ENCODE measurements at places on chromosomes 7 and 10.
A peak's percentile ranks its signal among the peaks of the same experiment; 100 is the strongest.

GRCh38 chr10:17212802-17213221 lies 11.3 kb upstream of the TRDMT1 start:
- DNase-seq, result no peak

GRCh38 chr7:22251281-22251680 lies 105.7 kb downstream of the RAPGEF5 start:
- DNase-seq, result no peak

- no peak for DNase-seq
These were observed 134.0 kb upstream of the SEMA3D start for GRCh38 chr7:85320699-85321476.

DNA sequence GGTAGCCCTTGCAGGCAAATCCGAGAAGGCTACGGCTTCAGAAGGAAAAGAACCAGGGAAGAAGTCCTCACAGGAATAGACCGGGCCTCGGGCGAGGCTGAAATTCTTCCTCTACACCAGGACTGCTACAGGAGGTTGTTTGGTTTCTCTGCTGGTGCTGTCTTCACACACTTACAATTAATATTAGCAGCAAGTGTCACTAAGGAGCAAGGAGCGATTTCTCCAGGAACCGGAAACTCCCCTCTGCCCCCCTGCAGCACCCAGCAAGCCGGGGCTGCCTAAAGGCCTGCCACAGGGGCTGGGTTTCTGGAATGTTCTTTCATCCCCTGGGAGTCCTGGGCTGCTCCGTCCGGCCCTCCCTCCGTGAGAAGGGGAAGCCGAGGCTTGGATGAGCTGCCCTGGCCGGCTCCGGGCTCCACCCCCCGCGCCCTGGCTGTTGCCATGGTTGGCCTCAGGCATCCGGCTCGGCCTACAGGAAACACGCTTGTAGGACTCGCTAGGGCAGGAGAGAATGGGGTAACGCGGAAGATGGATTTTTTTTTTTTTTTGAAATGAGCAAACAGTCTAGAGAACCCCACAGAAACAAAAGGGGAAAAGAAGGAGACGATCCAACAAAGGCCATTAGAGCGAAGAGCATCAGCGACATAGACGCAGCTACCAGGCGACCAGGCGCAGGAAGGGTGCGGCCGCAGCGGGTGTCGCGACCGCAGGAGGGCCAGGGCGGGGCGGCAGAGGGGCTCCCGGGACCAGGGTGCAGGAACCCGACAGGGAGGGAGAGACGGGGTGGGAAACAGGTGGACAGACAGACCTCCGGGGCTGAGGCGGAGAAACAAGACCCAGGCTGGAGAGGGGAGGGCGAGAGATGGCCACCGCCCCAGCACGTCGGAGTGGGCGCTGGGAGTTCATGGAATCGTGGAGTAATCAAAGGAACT lies 33.0 kb downstream of the EN2 start:
- peak; percentile 38 for DNase-seq

- no peak for DNase-seq
These were observed 47.0 kb upstream of the LAMB1 start for GRCh38 chr7:108049962-108050361.

GRCh38 chr10:5477948-5478693 lies 21.2 kb downstream of the CALML5 start:
- no peak for DNase-seq

- no peak for DNase-seq
These were observed 80.0 kb upstream of the STEAP4 start for GRCh38 chr7:88386665-88387156.

DNA sequence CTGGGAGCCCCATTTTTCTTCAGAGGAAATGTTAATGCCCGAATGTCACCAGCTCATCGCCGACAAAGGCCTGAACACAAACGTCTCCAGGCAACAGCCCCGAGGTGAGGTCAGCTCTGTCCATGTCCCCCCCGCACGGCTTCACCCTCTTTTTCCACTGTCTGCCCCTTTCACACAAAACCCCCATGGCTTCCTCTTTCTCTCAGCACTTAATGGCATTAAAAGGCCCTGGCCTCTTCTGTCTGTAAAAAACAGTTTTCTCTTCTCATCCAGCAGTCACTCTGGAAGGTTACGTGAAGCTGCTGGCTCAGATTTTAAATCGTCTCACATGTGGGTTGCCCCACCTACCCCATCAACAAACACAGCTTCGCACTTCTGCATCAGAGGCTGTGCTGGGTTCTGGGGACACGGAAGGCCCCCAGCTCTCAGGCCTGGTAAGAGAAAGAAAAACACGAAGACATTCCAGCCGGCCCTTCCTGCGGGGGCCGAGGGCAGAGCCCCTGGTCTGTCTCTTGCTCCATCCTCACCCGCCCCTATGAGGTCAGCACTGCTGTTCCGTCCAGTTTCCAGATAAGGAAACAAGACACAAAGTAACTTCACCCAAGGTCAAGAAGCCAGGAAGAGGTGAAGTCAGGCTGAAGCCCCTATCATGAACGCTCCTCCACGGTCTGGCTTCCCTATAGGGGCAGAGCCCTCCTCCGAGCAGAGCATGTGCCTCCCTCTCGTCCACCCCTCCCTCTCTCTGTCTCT lies 91.1 kb upstream of the PDGFA start:
- DNase-seq, result no peak

- peak; percentile 73 for DNase-seq
These were observed 151.8 kb upstream of the YAE1 start for GRCh38 chr7:39414224-39415035.

- no peak for DNase-seq
These were observed 125.9 kb upstream of the NOBOX start for GRCh38 chr7:144529269-144529926.

DNA sequence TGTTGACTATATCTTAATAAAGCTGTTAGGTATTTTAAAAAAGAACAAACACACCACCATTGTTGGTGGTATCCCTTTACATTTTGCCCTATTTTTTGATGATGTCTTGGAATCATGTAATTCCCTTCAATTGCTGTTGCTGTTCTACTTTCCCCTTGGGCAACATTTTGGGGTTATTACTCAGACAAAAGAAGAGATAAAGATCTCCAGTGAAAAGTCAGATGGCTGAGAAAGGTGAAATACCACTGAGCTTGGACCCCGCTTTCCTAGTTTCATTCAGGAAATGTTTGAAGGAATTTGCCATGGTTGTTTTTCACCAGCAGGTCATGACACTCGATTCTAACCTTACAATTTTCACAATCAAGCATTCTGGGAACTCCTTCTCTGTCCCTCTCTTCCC lies 84.6 kb downstream of the MACC1 start:
- no peak for DNase-seq

All from small intestine (tissue), 16 donors.